ENCODE measurements at places on chromosomes 1 and 21.
A peak's percentile ranks its signal among the peaks of the same experiment; 100 is the strongest.

GRCh38 chr1:64912191-64912590 lies 54.2 kb downstream of the JAK1 start:
- DNase-seq = no peak

- no peak for DNase-seq
These were observed at the start of gene HSPB7 for GRCh38 chr1:16017461-16018303. HSPB7 (minus strand) TSS chr1:16018043; CDS start chr1:16017963, 80 bp downstream.

DNA sequence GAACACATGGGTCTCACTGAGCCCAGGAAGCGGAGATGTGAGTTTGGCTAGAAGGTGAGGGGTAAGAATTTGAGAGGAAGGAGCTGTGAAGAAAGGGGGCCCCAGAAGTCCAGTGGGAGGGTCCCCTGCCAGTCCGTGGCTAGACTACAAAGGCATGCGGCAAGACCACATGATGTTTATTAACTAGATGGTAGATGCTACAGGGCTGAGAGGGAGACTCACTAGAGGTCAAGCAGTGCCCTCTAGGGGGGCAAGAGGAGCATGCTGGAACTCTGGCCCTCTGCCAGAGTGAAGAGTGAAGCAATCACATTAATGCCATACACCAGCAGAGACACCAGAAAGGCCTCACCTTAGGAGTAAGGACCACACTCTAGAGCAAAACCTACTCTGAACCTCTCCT lies 12.2 kb downstream of the KIAA0319L start:
- DNase-seq = peak; percentile 42

DNA sequence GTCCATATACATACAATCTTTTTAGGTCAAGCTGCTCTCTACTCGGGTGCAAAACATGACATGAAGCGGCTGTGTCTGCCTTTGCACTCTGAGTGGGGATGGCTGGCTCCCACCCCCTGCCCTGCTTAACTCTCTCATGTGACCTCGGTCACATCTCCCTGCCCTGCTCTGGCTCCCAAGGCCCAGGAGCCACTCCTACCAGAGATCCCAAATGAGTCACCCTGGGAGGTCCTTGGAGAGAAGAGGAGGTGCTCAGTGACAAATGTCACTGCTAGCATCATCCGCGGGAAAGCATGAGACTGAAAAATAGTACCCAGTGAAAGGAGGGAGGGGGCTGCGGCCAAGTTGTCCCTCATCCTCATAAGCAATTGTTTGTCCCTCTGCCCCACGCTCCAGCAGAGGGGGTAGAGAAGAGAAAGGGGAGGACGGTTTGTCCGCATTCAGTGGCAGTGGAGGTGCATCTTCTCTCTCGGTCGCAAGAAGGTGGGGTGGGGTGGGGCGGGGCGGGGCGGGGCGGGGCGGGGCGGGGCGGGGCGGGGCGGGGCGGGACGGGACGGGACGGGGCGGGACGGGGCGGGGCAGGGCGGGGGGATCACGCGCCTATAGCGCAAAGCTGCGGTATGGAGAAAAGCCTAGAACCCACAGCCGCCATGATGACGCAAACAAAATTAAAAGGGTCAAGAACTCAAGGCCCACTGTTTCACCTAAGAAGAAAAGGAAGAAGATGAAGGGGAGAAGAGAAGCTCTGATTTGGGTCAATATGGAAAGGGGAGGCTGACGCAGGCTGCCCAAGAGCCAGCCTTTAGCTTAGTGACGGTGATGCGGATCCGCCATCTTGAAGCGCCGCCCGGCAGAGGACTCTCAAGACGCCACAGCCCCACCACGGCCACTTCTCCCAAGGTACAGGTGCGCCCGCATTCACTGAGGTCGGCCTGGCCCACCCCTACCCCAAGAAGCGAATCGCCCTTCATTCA lies 66.2 kb downstream of the CD46 start:
- DNase-seq = no peak

- no peak for DNase-seq
These were observed 73.9 kb downstream of the ACTL8 start for GRCh38 chr1:17828991-17829390.

- DNase-seq = no peak
These were observed at the start of gene NFIA for GRCh38 chr1:61082311-61083012. NFIA (plus strand) TSS chr1:61082561.
